ENCODE measurements at places on chromosomes 12 and 14. TPM values are rescaled to one million over a fixed set of nuclear protein-coding genes. Genes with fewer than 3 reads are reported as not detected.
A peak's percentile ranks its signal among the peaks of the same experiment; 100 is the strongest.

Gene CLEC9A
- 0.17 TPM for total RNA-seq

- no peak for DNase-seq
- H3K4me3 ChIP-seq: no peak overlapping the region
- H3K36me3 ChIP-seq: no peaks in the 10 kb centered on the region
- no peak overlapping the region for H3K27ac ChIP-seq
- no peaks in the 10 kb centered on the region for H3K4me1 ChIP-seq
Measured at GRCh38 chr12:95977764-95978305, 18.3 kb downstream of the HAL start.

Gene FOXN4
- not detected for total RNA-seq

DNA sequence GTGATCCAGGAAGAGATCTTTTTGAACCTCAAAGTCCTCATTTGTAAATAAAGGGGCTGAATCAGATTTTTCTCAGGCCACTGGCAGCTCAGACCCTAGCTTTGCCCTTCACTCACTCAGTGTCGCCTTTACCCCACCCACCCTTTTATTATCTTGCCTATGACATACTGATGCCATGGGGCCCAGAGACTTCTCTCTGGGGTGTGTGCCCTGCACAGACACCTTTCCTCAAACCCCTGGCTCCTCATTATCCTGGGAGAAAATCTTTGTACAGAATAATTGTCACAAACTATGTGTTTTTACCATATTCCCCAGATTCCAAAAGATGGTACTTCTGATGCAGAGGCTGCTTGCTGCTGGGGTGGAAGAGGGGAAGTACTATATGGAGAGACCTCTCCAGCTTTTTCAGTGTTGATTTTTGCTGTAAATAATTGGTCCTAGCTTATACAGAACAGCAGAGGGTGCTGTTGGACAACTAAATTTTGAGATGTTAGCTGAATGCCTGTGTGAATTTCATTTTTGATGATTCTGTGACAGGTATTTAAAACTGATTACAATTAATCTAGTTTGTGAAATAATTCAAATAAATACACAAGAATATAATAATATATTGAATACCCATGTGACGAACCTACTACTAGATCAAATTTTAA lies 53.9 kb upstream of the DCD start:
- no peaks in the 10 kb centered on the region for H3K27me3 ChIP-seq
- H3K27ac ChIP-seq: no peak overlapping the region

- DNase-seq: no peak
- no peak overlapping the region for H3K4me3 ChIP-seq
- peaks cover 6% of the 10 kb centered on the region for H3K4me1 ChIP-seq
- no peaks in the 10 kb centered on the region for H3K36me3 ChIP-seq
- no peaks in the 10 kb centered on the region for H3K27me3 ChIP-seq
Measured at GRCh38 chr14:26276757-26277156, 321.1 kb downstream of the NOVA1 start.

Gene NELL2
- total RNA-seq: 1.5 TPM

DNA sequence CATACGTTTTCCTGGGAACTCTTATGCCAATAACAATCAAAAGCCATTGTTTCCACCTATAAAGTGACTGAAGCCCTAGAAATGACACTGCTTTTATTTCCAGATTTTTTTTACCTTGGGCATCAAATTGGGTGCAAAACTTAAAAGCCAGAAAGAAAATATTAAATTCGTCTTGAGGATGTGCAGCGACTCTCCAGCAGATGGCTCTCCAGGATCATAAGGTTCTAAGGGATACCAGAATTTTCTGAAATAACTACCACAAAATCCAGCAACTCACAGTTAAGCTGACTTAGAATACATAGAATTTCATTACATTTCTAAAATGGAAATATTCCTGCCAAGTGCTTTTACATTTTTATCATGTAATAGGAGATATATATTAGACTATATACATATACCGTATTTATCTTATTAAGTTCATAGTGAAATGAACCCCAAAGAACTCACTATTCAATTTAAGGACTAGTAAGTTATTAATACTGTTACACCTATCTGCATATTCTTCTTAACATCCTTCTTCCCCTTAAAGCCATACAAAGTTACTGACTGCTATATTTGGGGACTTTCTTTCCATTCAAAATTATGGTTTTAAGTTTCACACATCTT lies 44.0 kb downstream of the ARMH4 start:
- H3K4me3 ChIP-seq: no peak overlapping the region
- H3K27me3 ChIP-seq: no peaks in the 10 kb centered on the region
- H3K4me1 ChIP-seq: no peaks in the 10 kb centered on the region

DNA sequence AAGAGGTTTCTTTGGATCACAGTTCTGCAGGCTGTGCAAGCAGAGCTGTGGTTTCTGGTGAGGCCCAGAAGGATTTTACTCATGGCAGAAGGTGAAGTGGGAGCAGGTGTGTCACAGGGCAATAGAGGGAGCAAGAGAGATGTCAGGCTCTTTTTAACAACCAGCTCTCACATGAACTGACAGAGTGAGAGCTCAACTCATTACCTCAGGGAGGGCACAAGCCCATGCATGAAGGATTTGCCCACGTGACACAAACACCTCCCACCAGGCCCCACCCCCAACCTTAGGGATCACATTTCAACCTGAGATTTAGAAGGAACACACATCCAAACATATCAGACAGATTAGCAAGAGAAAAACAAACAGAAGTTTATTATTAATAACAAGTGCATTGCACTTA lies 470.4 kb downstream of the GALC start:
- no peak for DNase-seq
- H3K4me3 ChIP-seq: no peak overlapping the region
- no peaks in the 10 kb centered on the region for H3K4me1 ChIP-seq
- H3K27me3 ChIP-seq: no peaks in the 10 kb centered on the region
- no peaks in the 10 kb centered on the region for H3K36me3 ChIP-seq
- H3K27ac ChIP-seq: no peak overlapping the region

Gene HRK
- not detected for total RNA-seq

Gene ERP27
- not detected for total RNA-seq

DNA sequence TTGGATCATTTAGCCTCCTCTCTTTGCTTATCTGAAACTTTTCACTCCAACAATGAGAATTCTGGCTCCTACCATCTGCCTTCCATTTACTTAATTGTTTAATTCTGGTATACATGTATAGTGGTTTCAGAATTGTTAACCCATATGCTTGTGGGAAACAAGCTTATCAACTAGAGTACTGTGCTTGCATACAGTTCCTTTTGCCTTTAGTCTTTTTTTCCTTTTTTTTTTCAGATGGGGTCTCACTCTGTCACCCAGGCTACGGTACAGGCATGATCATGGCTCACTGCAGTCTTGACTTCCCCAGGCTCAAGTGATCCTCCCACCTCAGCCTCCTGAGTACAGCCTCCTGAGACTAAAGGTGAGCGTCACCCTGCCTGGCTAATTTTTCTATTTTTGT lies 153.8 kb upstream of the LHX5 start:
- no peak for DNase-seq
- H3K4me1 ChIP-seq: no peaks in the 10 kb centered on the region
- no peaks in the 10 kb centered on the region for H3K27me3 ChIP-seq
- no peaks in the 10 kb centered on the region for H3K36me3 ChIP-seq
- H3K4me3 ChIP-seq: no peak overlapping the region

- no peak for DNase-seq
- no peak overlapping the region for H3K4me3 ChIP-seq
- H3K27me3 ChIP-seq: no peaks in the 10 kb centered on the region
- H3K27ac ChIP-seq: peak overlapping the region; percentile 33
- no peaks in the 10 kb centered on the region for H3K36me3 ChIP-seq
Measured at GRCh38 chr12:46921048-46921763, 95.4 kb upstream of the SLC38A4 start.

DNA sequence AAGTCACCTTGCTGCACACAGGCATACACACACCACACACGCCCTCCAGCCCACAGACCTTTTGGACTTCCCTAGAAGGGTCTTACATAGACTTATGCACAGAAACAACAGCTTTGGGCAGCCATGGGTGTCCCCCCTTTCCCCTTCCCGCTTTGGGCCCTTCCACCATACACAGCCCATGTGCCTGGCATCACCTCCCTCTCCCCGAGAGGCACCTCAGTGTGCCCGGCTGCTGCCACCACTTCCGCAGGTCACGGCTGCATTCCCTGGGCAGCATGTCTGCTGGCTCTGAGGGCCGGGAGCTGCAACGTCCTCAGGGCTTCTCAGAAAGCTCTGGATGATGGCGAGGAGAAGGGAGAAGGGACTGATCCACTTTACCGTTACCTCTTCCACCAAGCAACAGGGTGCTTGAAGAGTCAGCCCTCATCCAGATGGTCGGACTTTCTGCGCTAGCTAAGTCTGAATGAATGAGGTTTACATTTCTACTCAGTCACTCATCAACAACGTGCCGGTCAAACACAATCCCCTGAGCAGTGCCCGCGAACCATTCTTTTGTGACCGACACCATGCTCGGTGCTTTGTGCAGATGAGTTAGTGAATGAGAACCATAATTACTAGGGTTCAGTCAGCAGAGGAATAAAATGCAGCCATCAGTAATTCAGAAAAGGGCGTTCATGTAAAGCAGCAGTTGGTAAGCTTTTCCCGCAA lies 72.2 kb upstream of the BCL11B start:
- H3K27ac ChIP-seq: no peak overlapping the region
- H3K27me3 ChIP-seq: peaks cover 19% of the 10 kb centered on the region
- no peak for DNase-seq
- H3K4me3 ChIP-seq: no peak overlapping the region
- H3K36me3 ChIP-seq: no peaks in the 10 kb centered on the region

GRCh38 chr12:4424422-4424821 lies 21.2 kb downstream of the FGF6 start:
- no peaks in the 10 kb centered on the region for H3K36me3 ChIP-seq
- DNase-seq: no peak
- no peak overlapping the region for H3K27ac ChIP-seq
- no peak overlapping the region for H3K4me3 ChIP-seq
- no peaks in the 10 kb centered on the region for H3K4me1 ChIP-seq

- H3K27me3 ChIP-seq: peaks cover 34% of the 10 kb centered on the region
- DNase-seq: no peak
- no peak overlapping the region for H3K27ac ChIP-seq
- H3K36me3 ChIP-seq: no peaks in the 10 kb centered on the region
- no peaks in the 10 kb centered on the region for H3K4me1 ChIP-seq
- H3K4me3 ChIP-seq: no peak overlapping the region
Measured at GRCh38 chr12:109795023-109795422, 38.2 kb downstream of the TRPV4 start.

DNA sequence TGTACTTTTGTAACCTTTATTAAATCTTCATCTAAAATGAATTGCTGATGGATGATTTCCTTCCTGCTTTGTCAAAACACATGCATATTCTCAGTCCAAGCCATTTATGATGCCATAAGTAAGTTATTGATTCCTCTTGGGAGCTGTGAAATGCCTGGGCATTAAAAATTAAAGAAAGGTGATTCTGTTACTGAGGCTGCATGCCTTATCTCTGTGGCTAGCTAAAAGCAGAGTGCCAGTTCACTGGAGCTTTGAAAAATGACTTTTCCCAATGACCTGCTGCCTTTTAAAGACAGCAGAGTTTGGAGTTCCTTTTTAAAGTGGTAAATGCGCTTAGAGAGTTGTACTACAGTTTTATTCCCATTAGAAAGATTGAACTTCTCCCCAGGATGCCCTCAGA lies 152.1 kb downstream of the TMTC2 start:
- no peak overlapping the region for H3K4me3 ChIP-seq
- no peaks in the 10 kb centered on the region for H3K36me3 ChIP-seq
- no peak overlapping the region for H3K27ac ChIP-seq

DNA sequence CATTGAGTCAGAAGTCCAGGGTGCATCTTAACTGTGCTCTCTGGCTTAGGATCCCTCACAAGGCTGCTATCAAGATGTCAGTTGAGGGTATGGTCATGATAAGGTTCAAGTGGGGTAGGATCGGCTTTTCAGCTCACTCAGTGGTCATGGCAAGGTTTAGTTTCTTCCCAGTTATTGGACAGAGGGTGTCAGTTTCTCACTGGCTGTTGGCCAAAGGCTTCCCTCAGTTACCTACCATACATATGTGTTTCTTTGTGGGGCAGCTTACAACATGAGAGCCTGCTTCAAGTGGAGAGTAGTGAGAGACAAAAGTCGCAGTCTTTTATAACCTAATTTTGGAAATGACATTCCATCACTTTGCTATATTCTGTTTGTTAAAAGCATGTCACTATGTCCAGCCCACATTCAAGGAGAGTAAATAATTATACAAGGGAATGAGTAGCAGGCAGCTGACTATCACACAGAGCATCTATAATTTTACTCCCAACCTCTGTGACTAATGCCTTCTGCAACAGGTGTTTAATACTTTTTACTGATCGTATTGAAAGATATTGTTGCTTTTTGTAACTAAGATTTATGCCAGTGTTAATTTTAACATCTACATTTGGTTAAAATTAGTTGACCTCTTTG lies 572.8 kb upstream of the FBXO33 start:
- DNase-seq: no peak
- no peak overlapping the region for H3K27ac ChIP-seq
- no peak overlapping the region for H3K4me3 ChIP-seq

Gene DHRS2
- total RNA-seq: 0.63 TPM

- no peak overlapping the region for H3K27ac ChIP-seq
- H3K36me3 ChIP-seq: no peaks in the 10 kb centered on the region
- no peaks in the 10 kb centered on the region for H3K4me1 ChIP-seq
- DNase-seq: no peak
Measured at GRCh38 chr12:33514893-33515292, 75.3 kb upstream of the SYT10 start.

Gene GLT1D1
- total RNA-seq: 0.13 TPM

DNA sequence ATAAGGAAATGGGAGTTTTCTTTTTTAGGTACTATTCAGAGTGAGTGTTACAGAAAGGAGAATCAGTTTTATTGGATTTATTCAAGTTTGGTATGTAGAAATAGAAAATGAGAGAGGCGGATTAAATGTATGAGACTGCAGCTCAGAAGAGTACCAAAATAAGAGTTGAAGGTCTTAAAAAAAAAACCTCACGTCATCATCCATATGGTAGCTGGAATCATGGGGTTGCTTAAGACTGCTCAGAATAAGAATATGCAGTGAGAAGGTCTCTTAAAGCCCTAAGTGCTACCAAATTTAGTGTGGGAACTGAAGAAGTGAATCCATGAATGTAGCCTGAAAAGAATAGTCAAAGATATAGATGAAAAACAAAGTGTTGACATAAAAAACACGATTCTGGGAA lies 825.5 kb upstream of the SEL1L start:
- H3K4me3 ChIP-seq: no peak overlapping the region
- H3K27ac ChIP-seq: no peak overlapping the region
- H3K27me3 ChIP-seq: no peaks in the 10 kb centered on the region
- DNase-seq: no peak
- no peaks in the 10 kb centered on the region for H3K36me3 ChIP-seq

DNA sequence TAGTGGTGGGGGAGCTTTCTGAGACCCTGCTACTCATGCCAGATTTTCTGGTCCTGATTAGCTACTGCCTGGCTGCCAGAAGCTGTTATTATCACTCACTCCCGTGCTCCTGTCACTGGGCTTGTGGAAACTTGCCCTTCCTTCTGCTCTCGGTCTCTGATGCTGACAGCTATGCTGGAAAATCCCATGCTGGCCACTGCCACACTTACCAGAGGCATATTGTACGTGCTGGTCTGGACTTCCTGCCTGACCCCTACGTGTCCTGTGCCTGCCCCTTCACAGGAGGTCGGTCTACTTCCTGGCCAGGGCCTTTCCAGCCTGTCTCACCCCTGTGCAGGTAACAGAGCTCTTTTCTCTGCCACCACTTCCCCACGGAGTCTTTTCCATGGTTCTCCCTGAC lies 149.4 kb upstream of the PLEKHG7 start:
- H3K4me3 ChIP-seq: no peak overlapping the region
- H3K36me3 ChIP-seq: no peaks in the 10 kb centered on the region
- no peaks in the 10 kb centered on the region for H3K27me3 ChIP-seq
- H3K27ac ChIP-seq: peak overlapping the region; percentile 60

GRCh38 chr14:103629503-103630121 lies 601 bp downstream of the KLC1 start:
- no peaks in the 10 kb centered on the region for H3K36me3 ChIP-seq
- H3K27ac ChIP-seq: peak overlapping the region; percentile 100
- H3K27me3 ChIP-seq: no peaks in the 10 kb centered on the region
- no peak for DNase-seq
- peak overlapping the region; percentile 98 for H3K4me3 ChIP-seq
